ENCODE measurements at places on chromosomes 11 and 22.

GRCh38 chr11:16148301-16148931 lies 207.9 kb downstream of the SOX6 start:
- DNase-seq = peak; percentile 16

DNA sequence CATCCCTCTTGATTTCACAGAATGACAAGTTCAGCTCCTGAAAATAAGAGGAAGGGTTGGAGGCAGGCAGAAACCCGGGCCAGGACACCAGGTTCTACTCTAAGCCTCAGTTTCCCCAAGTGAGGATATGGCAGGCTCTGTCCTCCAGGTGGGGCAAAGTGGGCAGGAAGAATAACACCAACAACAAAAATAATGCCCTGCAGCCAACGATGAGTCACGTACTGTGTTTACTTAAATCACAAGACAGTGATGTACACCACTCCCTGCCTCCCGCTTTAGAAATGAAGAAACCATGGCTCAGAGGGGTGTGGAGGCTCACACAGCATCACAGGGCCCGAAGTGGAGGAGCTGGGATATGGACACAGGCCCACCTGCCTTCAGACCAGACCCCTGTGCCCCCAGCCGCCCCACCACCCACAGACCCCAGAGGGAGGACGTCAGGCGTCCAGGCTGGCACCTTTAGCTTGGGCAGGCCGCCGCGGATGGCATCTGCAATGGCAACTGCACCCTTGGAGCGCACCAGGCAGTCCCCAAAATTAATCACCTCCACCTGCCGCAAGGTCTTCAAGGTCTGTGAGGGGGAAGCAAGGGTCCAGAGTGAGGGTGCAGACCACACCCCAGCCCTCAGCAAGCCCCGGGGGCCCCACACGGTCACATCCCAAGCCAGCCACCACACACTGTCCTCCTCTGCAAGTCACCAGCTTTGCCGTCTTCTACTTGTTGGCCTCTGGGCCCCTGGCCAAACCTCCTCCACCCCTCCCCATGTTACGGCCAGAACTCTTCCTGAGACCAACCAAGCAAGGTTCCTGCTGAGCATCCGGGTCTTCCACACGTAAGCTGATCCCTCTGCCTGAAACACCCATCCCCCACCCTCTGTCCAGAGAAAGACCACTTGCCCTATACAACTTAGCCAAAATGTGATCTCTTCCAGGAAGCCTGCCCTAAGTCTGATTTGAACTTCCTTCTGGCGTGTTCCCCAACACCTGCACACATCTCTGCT lies 15.8 kb upstream of the CHADL start:
- DNase-seq = no peak

DNA sequence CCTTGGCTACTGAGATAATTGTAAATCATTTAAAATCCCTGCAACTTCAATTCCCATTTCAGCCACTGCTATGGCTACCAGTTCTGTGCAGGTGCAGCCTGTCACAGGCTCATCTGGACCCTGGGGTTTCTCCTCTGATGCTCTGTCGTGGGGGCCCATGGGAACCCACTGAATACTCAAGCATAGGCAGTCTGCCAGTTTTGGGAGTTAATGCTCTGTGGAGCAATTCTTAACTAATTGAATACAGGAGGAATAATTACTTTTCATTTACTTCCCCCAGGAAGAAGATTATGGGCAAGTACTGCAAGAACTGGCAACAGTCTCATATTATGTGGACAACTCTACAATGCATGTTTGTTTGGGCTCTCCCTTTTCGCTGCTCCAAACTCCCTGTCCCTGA lies 25.9 kb downstream of the OR51E2 start:
- DNase-seq = no peak

GRCh38 chr11:113023228-113023627 lies 62.0 kb downstream of the NCAM1 start:
- no peak for DNase-seq

DNA sequence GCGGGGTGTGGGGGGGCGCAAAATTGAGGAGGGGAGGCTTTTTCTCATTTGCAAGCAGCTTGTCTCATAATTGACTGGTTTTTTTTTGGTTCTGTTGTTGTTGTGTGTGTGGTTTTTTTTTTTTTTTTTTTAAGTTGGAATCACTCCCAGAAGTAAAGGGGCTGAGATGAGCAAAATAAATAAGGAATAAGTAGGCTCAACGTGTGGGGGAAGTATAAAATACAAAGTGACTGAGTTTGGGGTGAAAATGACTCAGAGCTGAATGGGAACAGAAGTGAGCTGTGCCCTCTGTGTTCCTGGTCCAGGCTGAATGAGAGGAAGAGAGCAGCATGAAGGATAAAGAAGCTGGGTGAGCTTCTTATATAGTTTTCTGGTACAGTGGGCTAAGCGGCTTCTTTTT lies 90.0 kb downstream of the GRIK4 start:
- DNase-seq = no peak

DNA sequence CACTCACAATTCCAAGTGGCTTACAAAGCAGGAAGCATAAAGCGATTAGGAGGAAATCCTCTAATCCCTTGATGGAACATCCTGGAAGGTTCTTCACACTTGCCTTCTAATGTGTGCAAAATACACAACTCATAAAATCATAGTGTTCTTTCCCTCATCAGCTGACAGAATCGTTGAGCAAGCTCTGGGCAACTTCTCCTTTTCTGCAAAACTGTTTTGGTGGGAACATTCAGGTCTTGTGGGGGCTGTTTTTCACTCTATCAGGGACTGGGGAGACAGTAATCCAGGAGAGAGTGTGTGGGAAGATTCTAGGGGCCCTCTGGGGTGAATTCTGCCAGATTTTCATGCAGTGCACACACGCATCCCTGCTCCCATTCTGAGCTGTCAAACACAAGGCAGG lies 53.2 kb downstream of the IRAG1 start:
- DNase-seq = no peak

DNA sequence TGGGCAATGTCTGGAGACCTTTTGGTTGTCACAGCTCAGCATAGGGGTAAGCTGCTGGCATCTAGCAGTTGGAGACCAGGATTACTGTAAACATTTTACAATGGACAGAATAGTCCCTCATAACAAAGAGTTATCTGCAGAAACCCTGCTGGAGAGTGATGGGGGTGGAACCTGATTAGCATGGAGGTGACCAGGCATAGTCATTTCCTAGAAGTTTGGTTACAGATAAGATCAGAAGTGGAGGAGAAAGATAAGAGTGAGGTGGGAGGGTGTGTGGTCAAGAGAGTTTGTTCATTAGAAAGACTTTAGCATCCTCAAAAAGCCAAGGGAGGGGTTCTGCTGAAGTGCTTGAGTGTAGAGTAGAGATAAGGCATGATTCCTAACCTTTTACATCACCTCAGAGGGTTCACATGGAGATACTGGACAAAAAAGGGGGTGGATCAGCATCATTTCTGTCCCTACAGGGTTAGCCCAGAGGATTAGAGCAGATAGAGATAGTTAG lies 38.8 kb downstream of the PRDM11 start:
- no peak for DNase-seq

DNA sequence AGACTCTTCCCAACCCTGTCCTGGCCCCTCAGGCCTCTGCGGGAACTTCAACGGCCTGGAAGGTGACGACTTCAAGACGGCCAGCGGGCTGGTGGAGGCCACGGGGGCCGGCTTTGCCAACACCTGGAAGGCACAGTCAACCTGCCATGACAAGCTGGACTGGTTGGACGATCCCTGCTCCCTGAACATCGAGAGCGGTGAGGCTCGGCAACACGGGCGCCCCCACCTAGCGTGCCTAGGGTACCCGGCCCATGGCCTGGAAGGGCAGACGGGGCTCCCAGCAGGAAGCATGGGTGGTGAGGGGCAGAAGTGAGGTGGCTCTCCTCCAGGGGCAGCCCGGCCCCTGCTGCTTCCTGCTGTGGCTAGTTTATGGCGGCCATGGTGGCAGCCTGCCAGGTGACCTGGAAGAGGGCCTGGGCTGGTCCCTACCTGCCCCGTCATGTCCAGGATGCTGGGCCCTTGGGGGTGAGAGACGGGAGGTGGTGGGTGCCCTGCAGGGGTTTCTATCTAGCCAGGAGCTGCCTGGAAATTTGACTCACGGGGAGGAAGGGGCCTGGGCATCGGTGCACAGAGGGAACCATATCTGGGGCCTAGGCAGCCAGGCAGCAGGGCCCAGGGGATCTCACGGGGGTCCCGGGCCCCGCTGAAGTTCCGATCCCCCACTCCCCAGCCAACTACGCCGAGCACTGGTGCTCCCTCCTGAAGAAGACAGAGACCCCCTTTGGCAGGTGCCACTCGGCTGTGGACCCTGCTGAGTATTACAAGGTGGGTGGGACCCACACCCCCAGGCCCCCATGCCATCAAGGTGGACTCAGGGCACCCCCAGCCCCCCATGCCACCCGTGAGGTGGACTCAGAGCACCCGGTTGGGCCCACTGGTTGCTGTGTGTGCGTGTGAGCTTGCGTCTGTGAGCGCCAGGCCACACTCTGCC lies 9.2 kb downstream of the MUC2 start:
- no peak for DNase-seq

DNA sequence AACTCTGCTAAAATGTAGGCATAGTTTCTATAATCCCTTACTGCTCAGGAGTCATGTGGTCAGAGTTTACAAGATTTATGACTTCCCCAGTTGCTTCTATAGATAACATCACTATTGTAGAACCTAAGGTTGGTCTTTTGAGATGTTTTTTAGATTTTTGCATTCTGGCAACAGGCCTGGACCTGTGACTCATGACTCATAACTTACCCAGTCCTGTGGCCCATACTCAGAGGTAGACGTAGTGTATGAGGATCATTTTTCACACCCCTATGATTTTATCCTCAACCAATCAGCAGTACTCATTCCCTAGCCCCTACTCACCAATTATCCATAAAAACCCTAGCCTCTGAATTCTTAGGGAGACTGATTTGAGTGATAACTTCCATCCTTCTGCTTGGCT lies 384.4 kb upstream of the DDI1 start:
- DNase-seq = no peak

- no peak for DNase-seq
These were observed 3.7 kb downstream of the CST6 start for GRCh38 chr11:66015454-66015881.

DNA sequence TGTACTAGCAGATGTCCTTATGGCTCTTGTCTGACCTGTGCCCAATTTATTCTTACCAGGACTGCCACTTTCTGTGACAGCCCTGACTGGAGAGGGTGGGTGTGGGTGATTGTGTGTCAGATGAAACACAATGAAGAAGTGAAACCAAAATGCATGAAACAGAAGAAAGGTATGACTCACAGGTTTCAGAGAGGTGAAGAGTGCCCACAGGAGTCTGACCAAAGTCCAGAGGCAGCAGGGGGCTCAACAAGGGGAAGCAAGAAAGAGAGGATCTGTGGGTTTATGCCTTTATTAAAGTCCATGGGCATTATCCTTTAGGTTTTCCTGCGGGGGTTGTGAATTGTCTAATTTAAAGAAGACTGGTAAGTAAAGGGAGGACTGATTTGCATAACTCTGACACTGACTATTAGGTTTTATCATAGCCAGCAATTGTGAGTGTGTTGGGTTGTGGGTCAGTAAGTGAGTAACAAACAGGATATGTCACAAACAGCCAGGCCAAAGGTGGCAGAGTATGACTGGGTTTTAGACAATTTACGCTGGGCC lies 3.9 kb upstream of the OR4C6 start:
- DNase-seq = no peak

DNA sequence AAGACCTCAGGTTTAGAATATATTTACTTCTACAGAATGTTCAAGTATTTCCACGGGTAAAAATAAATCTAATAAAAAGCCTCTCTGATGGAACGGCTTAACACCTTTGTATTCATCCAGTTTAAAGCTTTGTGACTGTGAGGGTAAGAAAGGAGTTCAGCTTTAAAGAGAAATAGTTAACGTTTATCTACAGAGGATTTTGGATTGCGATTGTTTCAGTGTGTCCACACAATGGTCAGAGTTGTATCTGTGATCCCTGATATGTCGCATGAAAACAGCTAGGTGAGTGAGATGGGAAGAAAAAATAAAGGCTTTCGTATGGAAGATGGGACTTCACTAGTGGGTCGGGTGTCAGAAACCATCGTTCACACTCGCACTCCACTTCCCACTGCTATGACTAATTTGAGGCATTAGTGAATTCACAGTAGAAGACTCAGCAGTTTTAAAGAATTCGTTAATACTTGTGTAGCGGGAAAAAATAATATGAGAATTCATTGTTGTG lies 1.6 kb downstream of the APLP2 start:
- no peak for DNase-seq

DNA sequence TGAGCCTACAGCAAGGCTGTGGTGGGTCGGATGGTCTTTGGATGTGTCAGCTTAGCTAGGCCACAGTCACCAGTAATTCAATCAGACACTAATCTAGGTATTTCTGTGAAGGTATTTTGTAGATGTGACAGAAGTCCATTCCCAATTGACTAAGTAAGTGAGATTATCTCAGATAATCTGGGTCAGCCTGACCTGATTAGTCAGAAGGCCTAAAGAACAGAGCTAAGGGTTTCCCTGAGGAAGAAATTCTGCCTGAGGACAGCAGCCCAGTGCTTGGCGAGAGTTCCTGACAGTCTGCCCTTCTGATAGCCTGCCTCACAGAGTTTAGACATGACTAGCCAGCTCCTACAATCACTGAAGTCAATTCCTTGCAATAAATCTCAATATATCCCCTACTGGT lies 28.7 kb downstream of the GUCD1 start:
- no peak for DNase-seq

GRCh38 chr11:107704451-107704850 lies 7.4 kb downstream of the SLN start:
- no peak for DNase-seq

DNA sequence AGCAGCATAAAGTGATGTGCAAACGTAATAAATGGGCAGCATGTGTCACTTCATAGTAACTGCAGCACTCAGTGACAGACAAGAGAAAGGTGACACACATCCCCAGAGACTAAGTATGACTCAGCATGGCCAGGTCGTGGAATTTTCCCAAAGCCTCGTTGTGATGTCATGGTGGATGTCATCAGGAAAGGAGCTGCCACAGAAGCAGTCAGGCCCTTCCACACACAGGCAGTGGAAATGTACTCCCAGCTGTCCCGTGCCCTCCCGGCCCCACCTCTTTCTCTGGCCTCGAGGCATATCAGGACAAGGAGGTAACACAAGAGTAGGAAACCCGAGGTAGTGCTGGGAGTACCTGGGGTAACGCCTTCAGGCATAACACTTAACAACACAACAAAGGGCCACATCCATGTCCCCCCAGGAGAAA lies 8.1 kb downstream of the PC start:
- DNase-seq = no peak

DNA sequence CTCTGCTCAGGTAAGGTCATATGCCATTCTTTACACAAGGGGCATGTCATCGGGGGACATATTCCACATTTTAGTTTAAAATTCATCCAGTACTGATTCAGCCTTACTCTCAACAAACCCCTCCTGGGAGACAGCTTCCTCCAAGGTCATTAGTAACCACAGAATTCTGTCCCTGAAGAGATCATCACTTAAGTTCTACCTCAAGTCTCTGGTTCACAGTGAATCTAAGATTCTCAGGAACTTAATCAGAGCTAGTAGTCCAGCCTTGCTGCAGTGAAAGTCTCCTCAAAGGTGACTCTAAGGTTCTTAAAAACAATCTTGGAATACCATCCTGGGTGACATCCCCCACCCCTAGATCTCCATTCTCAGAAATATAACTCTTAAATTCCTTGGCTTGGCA lies 18.9 kb upstream of the GDPD4 start:
- DNase-seq = no peak

- no peak for DNase-seq
These were observed 37.4 kb downstream of the SCUBE1 start for GRCh38 chr22:43305806-43306205.

Data from neural crest cell (in vitro differentiated cells).